ENCODE measurements at places on chromosomes 1 and 21.

DNA sequence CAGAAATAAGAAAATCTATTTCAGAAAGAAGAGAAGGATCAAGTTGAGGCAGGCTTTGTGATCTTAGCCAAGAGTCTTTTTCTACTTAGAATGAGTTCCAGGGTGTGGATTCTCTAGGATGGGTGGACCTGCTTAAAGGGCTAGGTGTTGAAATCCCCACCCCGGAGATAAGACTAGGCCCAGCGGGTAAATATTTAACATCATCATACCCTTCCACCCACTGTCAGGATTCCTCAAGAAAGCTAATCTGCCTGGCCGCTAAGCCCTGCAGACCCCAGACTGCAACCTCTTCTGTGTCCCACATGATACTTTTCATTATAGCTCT lies 5.8 kb downstream of the IGSF9 start:
- DNase-seq, result no peak

DNA sequence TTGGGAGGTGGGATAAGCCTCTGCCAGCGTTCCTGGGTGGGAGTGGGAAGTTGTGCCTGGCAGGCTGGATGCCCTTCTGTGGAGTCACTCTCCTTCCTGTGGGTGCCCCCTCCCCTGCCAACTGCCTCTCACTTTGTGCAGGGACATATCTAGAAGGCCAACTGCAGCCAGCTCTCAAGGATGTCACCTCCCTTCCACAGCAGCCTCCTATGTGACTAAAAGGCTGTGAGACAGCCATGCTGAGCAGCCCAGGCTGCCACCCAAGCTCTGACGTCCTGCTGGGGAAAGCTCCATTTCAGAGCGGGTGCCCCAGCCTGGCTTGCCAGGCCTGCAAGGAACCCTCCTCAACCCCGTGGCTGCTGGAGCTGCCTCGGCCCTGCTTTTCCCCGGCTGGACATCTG lies 19.6 kb upstream of the SLC26A9 start:
- DNase-seq, result no peak

- no peak for DNase-seq
Measured at GRCh38 chr1:198467342-198467741, 73.1 kb downstream of the ATP6V1G3 start.

DNA sequence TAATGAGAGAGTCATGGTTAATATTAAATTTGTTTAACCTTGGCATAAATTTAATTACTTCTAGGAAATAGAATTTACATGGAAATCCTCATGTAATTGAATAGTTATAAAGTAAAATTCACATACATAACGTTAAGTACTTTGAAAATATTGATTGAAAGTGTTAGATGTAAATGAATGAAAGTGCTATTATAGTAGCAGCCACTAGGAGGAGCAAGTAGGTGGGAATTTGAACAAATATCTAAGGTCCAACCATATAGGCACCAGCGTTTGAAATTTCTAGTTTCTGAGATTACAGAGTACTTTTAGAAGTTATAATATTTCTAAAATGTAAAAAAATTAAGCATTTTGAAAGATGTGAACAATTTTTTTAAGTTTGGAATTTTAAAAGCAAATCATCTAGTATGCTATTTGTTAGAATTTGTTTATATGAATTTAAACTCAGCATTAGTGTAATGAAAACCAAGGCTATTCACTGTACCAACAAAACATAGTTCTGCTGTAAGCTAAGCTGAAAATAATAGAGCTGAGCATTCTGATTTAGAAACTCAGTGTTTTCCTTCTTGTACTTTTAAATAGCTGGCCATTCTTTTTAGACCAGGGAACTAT lies 3.3 kb downstream of the B3GALT2 start:
- no peak for DNase-seq

- no peak for DNase-seq
Measured at GRCh38 chr1:52239708-52240001, 97.8 kb downstream of the ZFYVE9 start.

DNA sequence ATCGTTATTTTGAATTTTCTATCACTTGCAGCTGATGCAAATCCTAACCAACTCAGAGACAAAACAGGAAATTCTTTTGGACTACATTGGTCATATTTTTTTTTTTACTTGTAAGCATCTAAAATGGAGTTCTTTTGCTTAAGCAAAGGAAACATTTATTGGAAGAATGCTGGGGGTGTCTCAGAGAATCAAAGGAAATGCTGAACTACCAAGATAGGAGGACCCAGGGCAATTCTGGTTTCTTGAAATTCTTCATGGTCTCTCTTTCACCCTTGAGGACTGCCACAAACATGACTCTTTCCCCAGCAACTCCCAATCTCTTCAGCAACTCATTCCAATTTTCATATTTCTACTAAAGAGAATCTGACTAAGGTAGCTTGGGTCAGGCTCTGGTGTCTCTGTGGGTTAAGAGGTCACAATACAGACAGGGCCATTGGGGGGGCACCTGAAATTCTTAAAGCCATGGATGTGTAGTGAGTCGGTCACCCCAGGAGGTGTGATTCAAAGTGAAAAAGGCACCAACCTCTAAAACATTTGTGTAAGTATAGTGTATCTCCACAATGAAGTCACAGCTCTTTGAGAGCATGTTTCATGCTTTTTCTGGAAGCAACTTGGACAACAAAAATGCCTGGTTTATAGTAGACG lies 171.1 kb upstream of the FGGY start:
- DNase-seq, result no peak

DNA sequence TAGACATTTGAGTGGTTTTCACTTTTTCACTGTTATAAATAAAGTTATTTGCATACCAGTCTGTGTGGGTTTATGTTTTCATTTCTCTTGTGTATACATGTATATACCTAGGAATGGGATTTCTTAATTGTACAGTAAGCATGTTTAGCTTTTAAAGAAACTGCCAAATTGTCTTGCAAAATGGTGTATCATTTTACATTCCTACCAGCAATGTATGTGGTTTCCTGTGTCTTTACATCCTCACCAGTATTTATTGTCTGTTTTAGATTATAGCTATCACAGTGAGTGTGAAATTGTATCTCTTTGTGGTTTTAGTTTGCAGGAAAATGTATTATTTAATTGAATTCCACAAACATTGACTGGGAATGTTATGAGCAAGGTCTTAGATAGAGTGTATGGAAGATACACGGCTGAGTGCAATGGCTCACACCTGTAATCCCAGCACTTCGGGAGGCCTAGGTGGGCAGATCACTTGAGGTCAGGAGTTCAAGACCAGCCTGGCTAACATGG lies 57.3 kb downstream of the MACF1 start:
- no peak for DNase-seq

- no peak for DNase-seq
Measured at GRCh38 chr1:216178281-216178680, 245.0 kb downstream of the USH2A start.

DNA sequence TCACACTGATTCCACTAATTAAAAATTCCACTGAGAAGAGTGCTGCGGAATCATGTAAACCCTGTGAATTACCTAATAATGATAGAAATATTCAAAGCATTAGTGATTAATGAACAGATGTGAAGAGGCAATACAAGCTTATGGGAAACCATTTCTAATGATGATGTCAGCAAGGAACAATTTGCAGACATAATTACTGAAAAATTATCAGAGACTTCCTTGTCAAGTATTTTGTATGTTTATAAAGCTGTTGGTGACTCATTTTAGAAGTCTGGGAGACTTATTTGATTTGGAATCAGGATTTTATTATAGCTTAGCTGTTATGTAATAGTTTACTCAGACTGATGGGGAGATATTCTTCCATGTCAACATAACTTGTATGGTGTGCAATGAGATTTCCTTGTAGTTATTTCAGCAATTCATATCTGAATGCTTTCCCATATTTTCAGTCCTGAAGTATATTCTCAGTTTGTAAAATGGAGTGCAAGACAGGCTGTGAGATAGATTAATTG lies 135.5 kb downstream of the TGFB2 start:
- DNase-seq, result no peak

- DNase-seq, result no peak
Measured at GRCh38 chr21:17709266-17709611, 96.5 kb upstream of the BTG3 start.

DNA sequence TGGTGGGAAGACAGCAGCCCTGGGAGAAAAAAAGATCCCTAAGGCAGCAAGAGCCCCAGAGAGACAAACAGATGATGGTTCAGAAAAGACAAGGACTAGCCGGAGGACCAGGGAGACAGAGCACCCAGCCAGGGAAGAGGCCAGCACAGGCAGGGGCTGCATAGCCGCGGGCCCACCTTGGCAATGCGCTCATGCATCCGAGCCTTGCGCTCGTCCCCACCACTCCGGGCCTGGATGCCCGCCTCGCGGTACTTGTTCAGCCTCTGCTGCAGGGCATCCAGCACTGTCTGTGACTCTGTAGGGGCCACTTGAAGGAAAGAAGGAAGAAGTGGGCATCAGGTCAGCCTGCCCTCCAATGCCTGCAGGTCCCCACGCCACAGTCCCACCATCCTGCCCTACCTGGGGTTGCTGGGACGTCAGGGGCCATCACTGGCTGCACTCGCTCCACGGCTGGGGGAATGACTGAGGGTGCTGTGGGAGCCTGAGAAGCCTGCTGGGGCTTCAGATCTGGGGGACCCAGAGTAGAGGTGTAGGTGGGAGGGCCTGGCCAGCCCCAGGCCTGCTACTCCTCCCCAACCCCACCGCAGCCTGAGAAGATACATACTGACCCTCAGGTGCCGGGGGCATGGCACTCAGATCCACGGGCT lies 7.0 kb downstream of the CC2D1B start:
- no peak for DNase-seq

- no peak for DNase-seq
Measured at GRCh38 chr1:239587066-239587465, 200.7 kb downstream of the CHRM3 start.

- DNase-seq, result no peak
Measured at GRCh38 chr1:22870201-22870871, 102.3 kb downstream of the LACTBL1 start.

DNA sequence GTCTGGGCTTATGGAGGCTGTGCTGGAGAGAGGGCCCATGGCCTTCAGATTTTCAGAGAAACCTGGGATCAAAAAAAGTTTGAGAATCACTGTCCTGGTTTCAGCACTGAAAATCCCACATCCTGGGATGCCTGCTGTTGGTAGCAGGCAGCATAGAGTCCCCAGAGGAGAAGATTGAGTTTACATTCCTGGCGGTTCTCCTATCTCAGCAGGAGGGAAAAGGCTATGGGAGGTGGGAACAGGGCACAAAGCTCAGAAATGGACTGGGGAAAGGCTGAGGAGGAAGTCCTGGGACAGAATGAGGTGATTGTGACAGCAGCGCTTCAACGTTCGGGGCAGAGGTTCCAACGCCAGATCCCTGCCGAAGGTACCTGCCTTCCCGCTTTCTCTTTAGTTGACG lies 103.4 kb downstream of the ETS2 start:
- DNase-seq, result no peak

DNA sequence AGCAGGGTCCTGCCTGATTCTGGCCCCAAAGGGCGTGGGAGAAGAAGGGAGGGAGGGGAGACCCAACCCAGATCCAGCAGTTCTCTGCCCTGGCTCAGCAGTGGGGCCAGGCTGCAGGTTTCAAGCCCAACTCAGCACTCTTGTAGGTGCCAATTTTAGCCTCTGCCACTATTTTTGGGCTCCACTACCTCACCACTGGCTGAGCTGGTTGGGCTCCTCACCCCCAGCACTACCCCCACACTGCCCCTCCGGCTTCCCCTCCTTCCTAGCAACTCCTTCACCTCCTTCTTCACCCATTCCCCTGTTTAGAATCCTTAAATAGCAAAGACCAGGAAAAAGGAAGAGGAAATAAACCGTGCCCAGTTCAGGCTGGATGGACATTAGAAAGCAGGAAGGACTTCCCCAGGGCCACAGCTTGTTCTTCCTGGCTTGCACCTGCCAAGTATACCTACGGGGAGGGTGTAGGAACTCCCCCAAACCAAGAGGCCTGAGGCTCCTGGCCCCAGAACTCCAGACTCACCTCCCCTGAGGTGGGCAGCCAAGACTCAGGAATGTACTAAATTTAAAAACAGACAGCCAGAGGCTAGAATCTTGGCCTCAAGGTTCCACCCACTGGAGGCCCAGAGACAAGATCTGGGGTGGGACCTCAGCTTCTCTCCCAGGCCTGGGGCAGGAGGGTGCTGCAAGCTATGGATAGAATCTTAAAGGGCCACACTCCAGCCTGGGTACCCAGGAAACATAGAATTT lies 1.4 kb upstream of the ARHGEF2 start:
- DNase-seq, result no peak

GRCh38 chr1:938088-938683 lies 14.5 kb downstream of the SAMD11 start:
- DNase-seq, result no peak

DNA sequence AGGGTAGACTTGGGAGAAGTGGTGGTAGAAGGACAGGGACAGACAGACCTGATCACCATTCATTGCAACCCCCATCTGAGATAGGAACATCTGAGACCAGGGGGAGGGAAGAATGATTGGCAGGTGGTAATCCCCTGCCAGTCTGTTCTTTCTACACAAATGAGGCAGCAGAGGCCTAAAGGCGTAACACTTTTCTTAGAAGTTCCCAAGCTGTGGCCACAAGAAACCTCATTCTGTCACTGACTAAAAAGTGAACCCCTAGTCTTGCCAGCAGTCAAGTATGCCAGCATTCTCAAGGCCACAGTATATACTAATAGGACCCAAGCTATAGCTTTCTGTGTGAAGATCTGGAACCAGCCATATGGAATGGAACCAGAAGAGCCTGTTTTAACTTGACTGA lies 638.0 kb downstream of the KCNT2 start:
- DNase-seq, result no peak

GRCh38 chr1:166302989-166303758 lies 136.4 kb upstream of the FAM78B start:
- DNase-seq, result no peak

GRCh38 chr1:246591504-246591903 lies 25.2 kb downstream of the CNST start:
- DNase-seq, result no peak

DNA sequence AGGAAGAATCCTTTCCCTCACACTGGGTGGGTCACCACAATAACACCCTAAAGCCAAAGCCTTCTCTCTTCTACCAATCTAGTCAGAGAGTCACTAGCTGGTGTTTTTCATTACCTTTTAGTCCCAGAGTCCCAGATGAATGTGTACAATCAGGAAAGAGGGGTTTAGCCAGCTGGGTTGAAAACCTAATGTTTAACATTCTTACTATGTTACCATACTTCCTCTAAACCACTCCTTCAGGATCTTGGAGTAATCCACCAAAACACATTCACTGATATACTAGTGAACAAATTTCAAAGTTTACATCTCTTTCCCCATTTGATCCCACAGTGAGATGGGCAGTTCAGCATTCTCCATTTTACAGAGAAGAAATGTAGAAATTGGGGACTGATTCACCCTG lies 9.7 kb downstream of the LPAR3 start:
- no peak for DNase-seq

- DNase-seq, result no peak
Measured at GRCh38 chr1:207282496-207283380, 38.7 kb upstream of the CD55 start.

DNA sequence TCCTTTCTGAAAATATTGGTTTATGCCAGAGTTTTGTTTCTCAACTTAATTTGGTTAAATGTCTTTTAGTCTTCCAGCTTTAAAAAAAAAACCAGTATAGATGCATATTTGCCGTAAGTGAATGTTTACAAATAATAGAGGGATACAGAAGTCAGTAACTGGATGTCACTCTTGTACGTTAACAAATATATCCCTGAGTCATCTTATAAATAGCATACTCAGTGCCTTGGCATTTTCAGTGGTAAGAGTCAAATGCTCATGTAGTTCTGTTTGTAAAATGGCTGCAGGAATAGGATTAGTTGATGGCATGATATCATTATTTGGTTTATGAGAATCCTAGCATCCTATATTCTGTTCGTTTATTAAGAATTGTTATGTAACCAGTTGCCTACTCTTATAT lies 55.4 kb downstream of the SPEN start:
- DNase-seq, result no peak

- peak; percentile 54 for DNase-seq
Measured at GRCh38 chr1:213989002-213989855, 1.5 kb downstream of the PROX1 start.

GRCh38 chr1:244054247-244054923 lies 3.3 kb downstream of the ZBTB18 start:
- DNase-seq, result no peak
